CD4-positive, alpha-beta memory T cell (primary cell): ENCODE measurements at places on chromosomes 1 and 21. TPM values are rescaled to one million over a fixed set of nuclear protein-coding genes. Genes with fewer than 3 reads are reported as not detected.

GPR37L1 gene
- total RNA-seq: not detected

C1orf210 gene
- not detected for total RNA-seq

DNA sequence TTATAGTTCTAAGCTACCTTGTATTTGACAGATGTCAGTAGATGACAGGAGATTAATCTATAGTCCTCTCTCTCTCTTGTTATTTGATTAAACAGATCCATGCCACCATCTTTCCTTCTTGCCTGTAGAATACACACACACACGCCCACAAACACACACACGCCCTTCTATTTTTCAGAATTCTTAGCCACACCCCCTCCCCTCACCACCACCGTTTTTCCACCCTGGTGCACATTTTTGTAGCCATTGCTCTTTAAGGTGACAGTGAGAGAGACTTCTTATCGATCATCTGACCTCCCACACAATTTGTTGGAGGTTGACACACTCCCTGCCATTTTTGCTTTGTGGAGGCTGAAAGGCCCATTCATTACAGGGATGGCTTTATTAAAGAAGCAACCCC, 123.2 kb downstream of the NTNG1 start:
- no peak for DNase-seq

DNA sequence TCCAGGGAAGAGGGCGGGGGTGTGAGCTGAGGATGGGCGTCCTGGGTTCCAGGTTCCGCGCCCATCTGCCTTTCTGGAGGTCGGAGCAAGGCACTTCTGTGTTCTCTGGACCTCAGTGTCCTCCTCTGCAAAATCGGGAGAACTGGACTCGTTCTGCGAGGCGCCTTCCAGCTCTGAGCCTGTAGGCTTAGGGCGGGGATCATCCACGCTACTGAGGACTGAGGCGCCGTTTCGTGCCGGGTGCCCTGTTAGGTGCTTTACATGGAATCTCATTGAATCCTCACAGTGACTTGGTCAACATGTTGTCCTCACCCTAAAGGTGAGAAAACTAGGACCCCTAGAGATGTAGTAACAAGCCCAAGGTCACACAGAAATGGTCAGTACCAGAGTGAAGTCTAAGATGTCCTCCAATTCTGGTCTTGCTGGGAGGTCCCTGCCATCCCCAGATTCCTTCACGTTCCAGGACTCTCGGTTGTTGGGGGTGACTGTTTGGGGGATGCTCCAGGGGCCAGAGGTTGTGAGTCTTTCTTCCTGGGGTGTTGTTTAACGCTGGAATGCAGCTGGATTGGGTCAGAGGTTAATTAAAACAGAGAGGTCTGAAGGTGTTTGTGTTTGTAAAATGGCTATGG, 677 bp downstream of the PRKAA2 start:
- DNase-seq: no peak

DNA sequence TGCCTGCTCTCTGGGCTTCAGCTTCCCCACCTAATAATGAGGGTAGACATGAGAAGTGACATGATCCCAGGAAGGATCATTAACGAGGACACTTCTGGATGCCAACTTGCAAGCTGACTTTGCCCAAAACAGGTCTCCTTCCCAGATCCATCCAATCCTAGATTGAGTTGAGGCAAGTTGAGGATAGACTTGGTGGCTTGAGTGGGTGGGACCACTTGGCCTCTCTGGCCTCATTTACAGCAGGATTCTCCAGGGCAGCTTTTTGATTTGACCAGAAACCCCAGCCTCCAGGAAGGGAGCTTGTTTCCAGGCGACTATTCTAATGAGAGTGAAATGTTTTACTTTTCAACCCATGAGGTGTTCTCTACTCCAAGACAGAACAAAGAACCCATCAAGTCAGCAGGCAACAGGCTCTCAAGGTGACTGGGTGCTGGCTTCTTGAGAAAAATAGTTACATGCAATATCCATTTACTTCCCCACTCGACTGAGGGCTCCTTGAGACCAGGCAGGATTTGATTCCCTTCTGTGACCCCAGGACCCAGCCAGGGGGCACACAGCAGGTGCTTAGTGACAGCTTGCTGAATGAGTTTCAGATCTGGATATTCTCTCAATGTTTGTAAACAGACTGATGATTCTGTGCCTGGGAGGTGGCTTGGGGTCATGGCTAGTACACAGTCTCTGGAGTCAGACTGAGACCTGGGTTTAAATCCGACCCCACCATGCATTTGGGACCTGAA, 128.2 kb downstream of the DMRTB1 start:
- no peak for DNase-seq
